Stimulated activated CD4-positive, alpha-beta T cell treated with anti-CD3 and anti-CD28 coated beads, Interleukin-12 subunit alpha, Interleukin-12 subunit beta, amount 100 ng/mL, for 48 hours (primary cell): ENCODE measurements at places on chromosomes 3 and 15.

DNA sequence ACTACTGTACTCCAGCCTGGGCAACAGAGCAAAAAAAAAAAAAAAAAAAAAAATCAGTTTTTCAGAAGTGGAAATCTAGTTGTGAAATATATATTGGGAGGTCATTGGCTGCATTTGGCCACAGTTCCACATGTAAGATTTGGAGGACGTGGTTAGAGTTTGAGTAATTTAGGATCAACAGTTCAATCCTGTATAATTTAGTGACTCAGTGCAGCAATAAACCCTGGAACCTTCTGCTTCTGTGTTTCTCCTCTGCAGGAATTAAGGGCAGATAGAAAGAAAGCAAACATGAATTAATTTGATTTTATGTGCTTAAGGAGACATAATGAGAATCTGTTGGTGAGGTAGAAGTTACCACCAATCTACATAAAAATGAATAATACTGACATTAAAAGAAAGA is 347.0 kb downstream of the PTPRG start:
- DNase-seq = no peak

- no peak for DNase-seq
Measured at GRCh38 chr15:47400603-47401002, 316.7 kb upstream of the SEMA6D start.

DNA sequence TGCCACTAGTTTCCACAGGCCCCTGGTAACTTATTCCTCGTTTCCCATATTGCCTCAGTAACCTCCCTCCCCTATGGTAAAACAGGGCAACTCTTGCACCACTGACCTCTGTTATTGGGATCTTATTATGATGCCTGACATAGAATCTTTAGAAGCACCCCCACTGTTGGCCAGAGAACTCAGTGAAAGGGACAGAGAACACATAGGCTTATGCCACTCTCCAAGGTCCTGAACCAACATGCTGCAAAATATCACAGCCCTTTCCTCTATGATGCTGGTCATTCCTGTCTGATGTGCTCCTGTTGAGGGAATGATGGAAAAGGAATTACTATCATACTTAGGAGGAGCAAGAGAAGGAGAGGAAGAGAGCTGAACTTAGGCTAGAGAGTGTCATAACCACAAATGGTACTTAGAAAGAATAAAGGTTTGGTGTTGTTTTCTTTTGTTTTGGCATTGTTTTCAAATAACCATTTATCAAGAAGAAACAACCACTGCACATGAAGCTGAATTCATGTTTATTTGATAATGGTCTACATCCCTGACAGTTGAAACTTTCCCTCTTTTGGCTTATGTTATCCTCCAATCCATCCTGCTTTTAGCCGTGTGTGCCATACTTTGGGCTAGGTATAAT is 330.2 kb downstream of the EPHB1 start:
- DNase-seq = no peak

DNA sequence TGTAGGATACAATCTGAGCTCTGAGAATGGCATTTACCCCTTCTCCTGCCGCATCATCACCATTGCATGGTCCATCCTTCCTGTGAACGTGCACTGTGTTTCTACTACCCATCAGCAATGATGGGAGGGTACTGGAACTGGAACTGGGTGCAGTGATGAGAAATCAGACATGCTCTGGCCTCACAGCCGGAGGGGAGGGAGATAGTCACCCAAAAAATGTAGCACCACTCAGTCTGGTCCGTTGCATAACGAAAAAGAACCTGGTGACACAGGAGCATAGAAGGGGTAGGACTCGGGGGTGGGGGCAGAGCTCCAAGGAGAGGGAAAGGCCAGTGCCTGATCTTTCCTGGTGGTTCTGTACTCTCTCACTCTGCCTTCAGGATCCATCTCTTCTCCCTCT is 205.0 kb downstream of the RPLP1 start:
- no peak for DNase-seq

- no peak for DNase-seq
Measured at GRCh38 chr15:60392986-60393790, 4.6 kb downstream of the ANXA2 start.

DNA sequence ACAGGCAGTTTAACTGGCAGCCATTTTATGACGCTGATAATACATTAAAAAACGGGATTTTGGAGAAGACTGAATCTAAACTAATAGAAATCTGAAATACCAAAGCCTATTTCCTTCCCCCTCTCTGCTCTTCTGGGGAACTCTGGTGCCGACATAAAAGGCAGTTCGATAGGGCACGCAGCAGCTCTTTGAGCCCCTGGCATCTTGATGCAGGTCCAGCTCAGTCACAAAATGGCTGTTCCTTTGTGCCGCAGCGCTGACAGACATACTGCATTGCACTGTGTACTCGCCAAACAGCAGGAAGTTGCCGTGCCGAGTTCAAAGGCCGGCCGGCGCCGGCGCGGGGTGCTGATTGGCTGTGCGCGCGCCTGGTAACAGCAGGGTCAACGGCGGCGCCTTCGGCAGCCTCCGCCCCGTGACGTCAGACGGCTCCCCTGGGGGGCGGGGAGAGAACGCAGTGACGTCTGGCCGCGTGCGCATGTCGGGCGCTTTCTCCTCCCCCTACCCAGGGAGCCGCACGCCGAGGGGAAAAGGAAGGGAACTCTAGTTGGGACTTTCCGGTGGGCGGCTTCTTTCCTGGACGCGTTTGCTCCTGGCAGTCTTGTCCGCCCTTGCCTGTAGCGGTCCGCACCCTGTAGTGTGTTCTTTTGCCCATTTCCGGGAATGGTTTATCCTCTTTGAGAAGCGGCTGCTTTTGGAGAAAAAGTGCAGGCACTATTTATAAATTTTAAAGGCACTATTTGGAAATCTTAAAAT is 4.0 kb downstream of the CHD2 start:
- peak; percentile 98 for DNase-seq

- no peak for DNase-seq
Measured at GRCh38 chr3:143239031-143239430, 119.5 kb downstream of the CHST2 start.

DNA sequence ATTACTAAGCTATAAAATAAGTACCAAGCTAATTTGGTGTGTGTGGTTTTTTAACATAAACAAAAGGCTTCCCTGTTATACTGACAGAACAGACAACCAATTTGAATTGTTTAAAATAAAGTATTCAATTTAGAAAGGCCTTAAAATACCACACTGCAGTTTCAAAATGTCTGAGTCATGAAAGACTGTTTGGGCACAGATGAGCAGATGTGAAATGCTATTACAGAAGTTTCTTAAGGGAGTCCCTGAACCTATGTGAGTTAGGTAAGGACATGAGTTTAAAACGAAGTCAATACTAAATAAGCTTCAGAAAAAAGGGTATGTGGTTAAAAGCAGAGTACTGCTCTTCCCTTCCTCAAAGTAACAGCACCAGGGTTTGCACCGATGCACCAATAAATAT is 69.7 kb upstream of the SETMAR start:
- no peak for DNase-seq
